AG04450 (cell line): ENCODE measurements at places on chromosomes 3 and 15. TPM values are rescaled to one million over a fixed set of nuclear protein-coding genes. Genes with fewer than 3 reads are reported as not detected.

Gene POLQ
- 0.96 and 1.4 TPM in 2 replicates for polyA plus RNA-seq

Gene RTP3
- 0.06 and 0.14 TPM in 2 replicates for polyA plus RNA-seq

Gene CLDN16
- polyA plus RNA-seq, result 0.04 and 0.25 TPM in 2 replicates

Gene MORC1
- polyA plus RNA-seq, result not detected in 2 replicates

Gene SNX4
- polyA plus RNA-seq, result 15.8 and 19.1 TPM in 2 replicates

Gene ADAMTS17
- 0.05 and 0.06 TPM in 2 replicates for polyA plus RNA-seq

Gene SERPINI1
- polyA plus RNA-seq, result 0.58 and 0.88 TPM in 2 replicates

Gene ITIH1
- not detected in 2 replicates for polyA plus RNA-seq

Gene ARPP21
- not detected in 2 replicates for polyA plus RNA-seq

Gene CD200
- 3.0 and 3.4 TPM in 2 replicates for polyA plus RNA-seq

Gene MAP6D1
- 5.2 and 6.1 TPM in 2 replicates for polyA plus RNA-seq

Gene PRSS50
- not detected in 2 replicates for polyA plus RNA-seq

Gene C3orf22
- polyA plus RNA-seq, result not detected in 2 replicates

Gene SLC6A20
- not detected in 2 replicates for polyA plus RNA-seq
